ENCODE measurements at places on chromosomes 6 and 20.

- DNase-seq, result no peak
These were observed 92.2 kb downstream of the CTNNBL1 start for GRCh38 chr20:37786043-37786442.

- peak; percentile 71 for DNase-seq
These were observed at the start of gene PLA2G7 for GRCh38 chr6:46734867-46735719. TSS of gene PLA2G7 (minus strand) at chr6:46735375. CDS start at chr6:46722891, 12,484 bp downstream.

- no peak for DNase-seq
These were observed 9.4 kb downstream of the SPDEF start for GRCh38 chr6:34546551-34547321.

DNA sequence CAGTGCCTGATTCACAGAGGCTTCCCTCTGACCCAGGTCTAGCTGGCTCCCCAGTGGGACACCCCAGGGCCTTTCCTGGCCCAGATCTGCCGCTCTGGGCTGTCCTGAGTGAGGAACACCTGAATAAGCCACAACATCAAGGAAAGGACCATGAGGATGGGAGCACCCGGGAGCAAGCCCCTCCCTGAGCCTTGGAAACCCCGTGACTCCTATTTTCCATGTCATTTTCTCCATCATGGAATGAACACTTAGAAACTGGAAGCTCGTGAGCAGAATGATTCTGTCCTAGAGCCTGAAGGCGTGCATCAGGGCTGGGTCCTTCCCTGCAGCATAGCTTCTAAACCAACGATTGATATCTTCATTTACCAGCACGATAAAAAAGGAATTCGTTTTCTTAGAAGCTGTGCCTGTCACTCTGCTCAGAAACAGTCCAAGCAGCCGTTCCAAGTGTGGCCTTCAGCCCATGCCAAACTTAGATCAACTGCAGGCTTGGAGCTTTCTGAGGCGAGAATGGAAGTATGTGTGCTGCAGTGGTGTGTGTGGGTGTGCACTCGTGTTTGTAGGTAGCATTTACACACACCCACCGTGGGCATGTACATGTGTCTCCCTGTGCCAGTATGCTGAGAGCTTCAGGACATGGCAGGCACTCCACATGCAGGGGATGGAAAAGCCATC lies 83.2 kb upstream of the FOXC1 start:
- peak; percentile 19 for DNase-seq

GRCh38 chr6:11179419-11180202 lies 52.9 kb downstream of the NEDD9 start:
- DNase-seq, result peak; percentile 61

DNA sequence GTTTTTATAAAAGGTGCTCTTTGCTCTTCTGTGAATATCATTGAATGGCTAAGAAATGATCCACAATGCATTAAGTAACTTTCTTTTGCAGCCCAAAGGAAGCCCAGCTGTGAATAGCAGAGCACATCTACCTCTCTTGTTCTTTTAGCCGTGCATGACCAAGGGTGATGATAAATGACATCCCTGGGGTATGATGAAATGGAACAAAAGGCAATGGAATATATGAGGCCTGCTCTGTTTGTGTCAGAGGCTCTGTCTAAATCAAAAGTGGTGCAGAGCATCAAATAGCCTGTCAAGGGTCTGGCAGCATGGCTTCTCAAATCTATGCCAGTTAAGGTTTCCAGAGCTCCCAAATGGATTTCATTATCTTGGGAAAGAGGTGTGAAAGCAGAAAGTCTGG lies 362.6 kb upstream of the RNF217 start:
- DNase-seq, result no peak

GRCh38 chr6:163991321-163991720 lies 576.8 kb downstream of the QKI start:
- no peak for DNase-seq

DNA sequence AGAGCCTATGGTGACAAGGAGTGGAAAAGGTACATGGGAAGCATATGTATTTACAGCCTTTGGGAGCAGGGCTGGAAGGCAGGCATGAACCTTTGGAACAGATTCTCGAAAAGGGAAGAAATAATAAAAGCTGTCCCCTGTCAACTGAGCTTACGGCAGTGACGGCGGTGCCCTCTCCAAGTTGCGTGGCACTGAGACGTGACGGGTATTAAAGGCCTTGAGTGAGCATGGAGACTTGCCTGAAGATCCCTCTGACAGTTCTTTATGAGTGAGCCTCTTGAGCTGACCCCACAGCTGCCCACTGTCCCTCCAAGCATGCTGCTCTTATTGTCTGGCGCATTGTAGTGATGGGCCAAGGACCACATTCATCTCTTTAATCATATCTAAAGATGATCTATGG lies 388.5 kb downstream of the ZFAND3 start:
- DNase-seq, result no peak

GRCh38 chr6:29955783-29956182 lies 13.5 kb downstream of the HLA-A start:
- DNase-seq, result no peak

DNA sequence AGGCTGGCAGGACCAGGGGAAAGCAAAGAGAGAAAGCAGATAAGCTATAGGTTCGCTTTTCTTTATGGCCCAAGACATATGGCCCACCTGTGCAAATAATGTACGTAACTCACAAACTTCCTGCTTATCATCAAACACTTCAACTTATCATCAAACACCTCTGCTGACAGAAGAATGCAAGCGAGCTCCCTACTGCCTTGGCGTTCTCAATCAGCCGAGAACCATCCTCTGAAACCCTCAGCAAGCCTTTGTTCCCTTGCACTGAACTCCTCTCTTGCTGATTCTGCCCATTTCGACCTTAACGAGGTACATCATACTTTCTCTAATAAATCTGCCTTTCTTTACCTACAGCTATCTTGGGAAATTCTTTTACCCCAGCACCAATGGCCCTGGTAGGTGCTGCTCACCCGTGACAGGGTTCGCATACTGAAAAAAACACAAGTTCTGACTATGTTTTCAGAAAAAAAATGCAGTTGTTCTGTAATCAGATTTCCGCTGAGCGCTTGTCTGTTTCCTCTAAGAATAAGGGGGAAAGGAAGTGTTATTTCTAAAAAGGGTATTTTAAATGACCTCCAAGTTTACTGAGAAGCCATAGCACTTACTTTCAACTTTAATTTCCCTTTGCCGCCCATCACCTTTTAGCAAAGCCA lies 28.3 kb downstream of the SERPINB6 start:
- DNase-seq, result no peak

- no peak for DNase-seq
These were observed 67.2 kb downstream of the FOXO3 start for GRCh38 chr6:108627692-108628550.

DNA sequence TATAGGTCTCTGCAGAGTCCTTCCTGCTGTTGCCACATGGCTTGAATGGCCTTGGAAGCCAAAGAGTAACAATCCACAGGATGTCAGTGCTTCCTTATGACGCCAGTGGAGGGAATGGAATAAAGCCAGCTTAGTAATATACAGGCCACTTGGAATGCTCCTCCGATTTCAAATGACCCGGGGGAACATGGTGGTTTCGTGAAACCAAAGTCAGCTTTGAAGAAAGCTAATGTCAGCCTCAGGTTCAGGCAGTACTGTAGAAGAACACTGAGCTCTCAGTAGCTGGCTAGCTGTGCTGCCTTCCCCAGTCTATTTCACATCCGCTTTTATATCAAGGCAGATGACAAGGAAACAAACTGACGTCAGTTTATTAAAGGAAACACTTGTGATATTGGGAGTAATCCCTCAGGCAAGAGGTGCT lies 189.1 kb downstream of the DTNBP1 start:
- DNase-seq, result no peak

- no peak for DNase-seq
These were observed 6.3 kb upstream of the APMAP start for GRCh38 chr20:24998631-24999445.

GRCh38 chr6:148620579-148621298 lies 126.1 kb upstream of the UST start:
- no peak for DNase-seq

DNA sequence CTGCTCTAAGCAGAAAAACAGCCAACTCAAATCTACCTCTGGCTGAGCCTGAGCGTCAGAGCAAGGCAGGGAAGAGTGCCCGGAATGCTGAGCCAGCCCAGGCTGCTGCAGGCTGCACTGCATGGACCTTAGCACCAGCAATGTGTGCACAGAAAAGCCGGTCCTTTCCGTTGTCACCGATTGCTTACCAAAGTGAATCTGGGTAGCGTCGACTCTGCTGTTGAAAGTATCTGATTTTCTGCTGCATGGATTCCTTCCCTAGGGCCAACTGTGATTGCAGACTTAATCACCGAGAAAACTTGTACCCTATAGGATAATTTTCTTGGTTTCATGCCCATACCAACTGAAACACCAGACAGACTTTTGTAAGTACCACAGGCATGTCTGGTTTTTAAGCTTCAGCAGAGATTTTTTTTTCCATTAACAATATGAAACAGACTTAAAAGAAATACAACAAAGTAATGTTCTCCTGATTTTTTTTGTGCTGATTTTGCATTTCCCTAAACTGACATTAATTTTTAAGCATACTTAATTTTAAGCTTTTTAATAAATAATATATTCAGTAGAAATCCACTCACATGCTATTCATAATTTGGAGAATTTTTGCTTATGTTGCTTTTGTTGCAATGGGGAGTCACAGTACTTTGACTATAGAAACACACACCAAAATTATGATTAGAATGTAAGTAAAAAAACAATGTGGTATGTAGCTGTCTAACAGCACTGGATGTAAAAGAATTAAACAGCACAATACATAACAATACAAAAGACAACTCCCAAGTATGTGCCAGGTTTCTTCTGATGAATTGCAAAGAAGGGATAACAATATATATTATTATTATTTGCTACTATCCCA lies 218.0 kb downstream of the THBS2 start:
- DNase-seq, result no peak

GRCh38 chr6:73521351-73521985 lies 636 bp upstream of the EEF1A1 start:
- DNase-seq, result peak; percentile 56

DNA sequence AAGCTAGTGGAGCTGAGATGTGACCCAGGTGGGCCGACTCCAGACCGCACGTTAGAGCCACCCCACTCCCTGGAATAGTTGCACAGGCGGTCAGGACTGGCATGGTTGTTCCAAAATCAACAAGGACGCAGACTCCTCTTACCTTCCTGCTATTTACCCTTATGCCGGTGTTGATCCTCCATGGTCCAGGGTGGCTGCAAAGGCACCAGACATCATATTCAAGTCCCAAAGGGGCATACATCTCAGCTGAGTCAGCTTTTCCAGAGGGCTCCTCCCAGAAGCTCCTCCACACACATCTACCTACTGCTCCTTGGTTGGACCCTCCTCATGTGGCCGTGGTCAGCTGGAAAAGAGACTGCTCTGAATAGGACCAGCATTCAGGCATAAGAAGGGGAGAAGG lies 112.2 kb downstream of the SYCP2 start:
- DNase-seq, result no peak

- DNase-seq, result peak; percentile 46
These were observed 544 bp downstream of the SMIM29 start for GRCh38 chr6:34248198-34248726.

- no peak for DNase-seq
These were observed 4.5 kb downstream of the DSP start for GRCh38 chr6:7546020-7546369.

GRCh38 chr6:168948990-168949531 lies 304.6 kb downstream of the THBS2 start:
- no peak for DNase-seq

DNA sequence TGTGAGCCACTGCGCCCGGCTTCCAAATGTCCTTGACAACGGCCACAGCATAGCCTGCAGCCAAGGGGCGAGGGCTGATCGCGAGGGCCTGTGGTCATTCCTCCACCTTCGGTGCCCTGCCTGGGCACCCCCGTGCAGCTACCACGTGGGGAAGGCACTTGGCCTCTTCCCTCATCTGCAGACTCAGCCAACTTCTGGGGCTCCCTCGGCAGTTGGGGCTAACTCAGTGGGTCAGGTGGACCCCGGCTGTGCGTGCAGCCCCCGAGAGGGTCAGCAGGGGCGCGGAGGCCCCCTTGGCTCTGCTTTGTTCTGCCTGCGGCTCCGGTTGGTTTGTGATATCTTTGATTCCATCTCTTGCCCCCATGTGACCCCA lies 52.9 kb upstream of the BHLHE23 start:
- DNase-seq, result no peak

- no peak for DNase-seq
These were observed 327.3 kb downstream of the PTPRT start for GRCh38 chr20:42862446-42862845.

- no peak for DNase-seq
These were observed 206.2 kb upstream of the SGK1 start for GRCh38 chr6:134523903-134524650.

GRCh38 chr6:12297363-12298016 lies 7.3 kb downstream of the EDN1 start:
- no peak for DNase-seq

DNA sequence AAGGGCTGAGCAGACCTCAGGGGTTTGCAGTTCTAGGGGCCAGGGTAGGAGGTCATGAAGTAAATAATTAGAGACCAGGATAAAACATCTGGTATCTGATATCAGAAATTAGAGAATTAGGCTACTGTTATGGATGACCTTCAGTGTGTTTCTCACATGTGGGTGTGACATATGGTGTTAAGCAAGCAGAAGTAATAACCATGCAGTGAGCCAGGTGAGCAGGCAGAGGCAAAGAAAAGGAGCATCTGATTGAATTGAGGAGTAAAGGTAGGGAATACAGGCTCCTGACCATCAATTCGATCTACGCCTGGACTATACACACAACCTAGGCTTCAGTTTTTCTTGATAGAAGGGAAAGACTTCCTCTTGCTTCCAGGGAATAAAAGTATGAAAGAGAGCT lies 34.7 kb upstream of the MAP3K7 start:
- DNase-seq, result no peak

- DNase-seq, result no peak
These were observed 73.4 kb upstream of the TAB2 start for GRCh38 chr6:149244105-149244504.

DNA sequence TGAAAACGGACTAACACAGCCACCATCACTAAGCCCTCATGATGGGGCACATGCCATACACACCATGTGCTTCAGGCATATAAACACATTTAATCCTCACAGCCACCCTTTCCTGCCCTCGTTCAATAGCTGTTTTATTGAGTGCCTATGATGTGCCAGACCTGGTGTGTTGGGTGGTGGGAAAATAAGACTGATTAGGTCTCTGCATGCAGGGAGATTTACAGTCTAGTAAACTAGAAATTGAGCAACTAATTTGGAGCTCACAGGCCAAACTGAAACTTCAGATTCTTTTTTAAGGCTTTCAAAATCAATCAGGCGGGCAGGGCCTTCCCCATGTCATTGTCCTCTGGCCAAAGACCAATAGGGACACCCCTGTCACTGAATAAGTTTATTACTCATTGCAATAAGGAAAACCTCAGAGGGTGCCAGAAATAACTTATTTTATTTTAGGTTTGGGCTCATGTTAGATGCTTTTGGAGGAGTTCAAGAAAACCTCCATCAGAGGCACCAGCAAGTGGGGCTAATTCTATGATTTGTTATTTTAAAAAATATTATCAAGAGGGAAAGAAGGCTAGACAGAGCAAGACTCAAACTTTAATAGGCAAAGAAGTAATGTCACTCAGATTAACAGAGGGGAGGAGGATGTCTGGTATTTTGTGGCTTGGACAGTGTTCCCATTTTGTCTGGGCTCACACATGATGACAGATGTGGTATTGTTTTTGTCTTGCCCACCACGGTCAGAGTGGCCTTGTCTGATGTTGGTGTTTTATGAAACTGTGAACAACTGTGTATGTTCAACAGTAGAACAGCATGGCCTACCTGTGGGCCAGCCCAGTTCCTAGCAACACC lies 12.0 kb downstream of the ZFP64 start:
- no peak for DNase-seq

Data from urothelium cell line (cell line).